ENCODE measurements at places on chromosomes 11 and 22.

- no peak for DNase-seq
Observed at GRCh38 chr22:43218786-43219185, 31.9 kb upstream of the TTLL12 start.

DNA sequence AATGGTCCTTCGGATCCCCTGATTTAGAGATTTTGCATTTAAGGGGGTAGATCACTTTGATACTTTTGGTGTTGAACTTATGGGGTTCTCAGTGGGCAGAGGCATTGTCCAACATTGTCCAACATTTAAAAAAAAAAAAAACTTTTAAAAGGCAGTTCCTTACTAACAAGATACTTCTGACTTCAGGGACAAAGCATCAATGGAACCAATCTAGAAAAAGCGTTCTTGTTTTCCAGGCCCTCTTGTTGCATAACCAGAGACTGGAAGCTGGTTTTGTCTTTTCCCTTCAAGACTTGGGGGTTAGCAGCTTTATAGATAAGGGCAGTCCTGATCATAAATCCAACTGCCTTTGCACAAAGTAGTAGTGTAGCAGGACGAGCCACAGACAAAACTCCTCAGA is 40.4 kb downstream of the ACER3 start:
- DNase-seq, result no peak

DNA sequence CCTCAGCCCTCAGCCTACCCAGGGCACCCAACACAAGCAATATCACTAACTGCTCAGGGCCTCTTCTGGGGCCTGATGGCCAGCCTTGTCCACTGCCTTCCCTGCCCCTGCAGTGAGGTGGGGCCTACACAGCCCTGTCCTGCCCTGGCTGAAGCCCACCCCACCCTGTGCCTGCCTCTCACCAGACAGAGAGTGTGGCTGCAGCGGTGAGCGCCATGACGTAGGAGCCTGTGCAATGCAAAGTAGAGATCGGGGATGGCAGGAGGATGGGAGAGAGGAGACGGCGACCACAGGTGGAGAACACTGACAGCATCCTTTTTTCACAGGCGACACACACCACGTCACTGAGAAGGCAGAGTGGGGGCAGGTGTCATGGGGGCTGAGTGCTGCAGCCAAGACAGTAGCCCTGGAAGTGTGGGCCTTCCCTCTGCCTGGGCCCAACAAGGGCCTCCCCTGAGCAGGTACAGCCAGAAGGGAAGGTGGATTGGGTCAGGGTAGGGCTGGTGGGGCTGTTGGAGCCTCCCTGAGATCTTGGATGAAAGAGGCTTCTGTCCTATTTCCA is 65.3 kb upstream of the CLTCL1 start:
- DNase-seq, result no peak

GRCh38 chr11:59223611-59224010 is 10.9 kb upstream of the MPEG1 start:
- no peak for DNase-seq

GRCh38 chr22:33864723-33865130 is 55.5 kb downstream of the LARGE1 start:
- DNase-seq, result no peak
